ENCODE measurements at places on chromosomes 13 and 19. TPM values are rescaled to one million over a fixed set of nuclear protein-coding genes. Genes with fewer than 3 reads are reported as not detected.

DNA sequence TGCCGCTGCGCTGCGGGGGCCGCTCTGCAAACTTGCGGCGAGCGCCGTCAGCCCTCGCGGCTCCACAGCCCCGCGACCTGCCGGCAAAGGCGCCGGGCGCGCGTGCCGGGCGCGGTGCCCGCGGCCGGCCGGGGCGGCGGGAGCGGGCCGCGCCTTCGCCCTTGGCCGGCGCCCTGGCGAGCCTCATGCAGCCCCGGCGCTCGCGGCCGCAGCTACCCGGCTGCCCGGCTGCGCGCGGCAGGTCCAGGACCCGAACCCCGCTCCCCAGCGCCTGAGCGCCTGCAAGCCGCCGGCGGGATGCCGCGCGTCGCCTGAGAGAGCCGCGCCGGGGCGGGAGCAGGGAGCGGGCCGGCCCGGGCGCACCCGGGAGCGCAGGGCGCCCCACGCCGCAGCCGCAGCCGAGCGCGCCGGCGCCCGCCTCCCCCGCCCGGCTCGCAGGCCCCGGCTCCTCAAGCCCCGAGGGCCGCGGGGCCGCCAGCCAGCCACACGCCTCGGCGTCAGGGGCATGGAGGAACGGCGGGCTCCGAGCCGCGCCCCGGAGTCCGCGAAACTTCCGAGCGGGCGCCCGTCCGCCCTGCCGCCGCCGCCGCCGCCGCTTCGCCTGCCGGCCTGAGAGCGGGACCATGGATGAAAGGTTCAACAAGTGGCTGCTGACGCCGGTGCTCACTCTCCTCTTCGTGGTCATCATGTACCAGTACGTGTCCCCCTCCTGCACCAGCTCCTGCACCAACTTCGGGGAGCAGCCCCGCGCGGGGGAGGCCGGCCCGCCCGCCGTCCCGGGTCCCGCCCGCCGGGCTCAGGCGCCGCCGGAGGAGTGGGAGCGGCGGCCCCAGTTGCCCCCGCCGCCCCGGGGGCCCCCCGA lies 564 bp downstream of the HS6ST3 start:
- DNase-seq = no peak

GRCh38 chr19:9799162-9799561 lies 19.7 kb downstream of the FBXL12 start:
- DNase-seq = no peak

DNA sequence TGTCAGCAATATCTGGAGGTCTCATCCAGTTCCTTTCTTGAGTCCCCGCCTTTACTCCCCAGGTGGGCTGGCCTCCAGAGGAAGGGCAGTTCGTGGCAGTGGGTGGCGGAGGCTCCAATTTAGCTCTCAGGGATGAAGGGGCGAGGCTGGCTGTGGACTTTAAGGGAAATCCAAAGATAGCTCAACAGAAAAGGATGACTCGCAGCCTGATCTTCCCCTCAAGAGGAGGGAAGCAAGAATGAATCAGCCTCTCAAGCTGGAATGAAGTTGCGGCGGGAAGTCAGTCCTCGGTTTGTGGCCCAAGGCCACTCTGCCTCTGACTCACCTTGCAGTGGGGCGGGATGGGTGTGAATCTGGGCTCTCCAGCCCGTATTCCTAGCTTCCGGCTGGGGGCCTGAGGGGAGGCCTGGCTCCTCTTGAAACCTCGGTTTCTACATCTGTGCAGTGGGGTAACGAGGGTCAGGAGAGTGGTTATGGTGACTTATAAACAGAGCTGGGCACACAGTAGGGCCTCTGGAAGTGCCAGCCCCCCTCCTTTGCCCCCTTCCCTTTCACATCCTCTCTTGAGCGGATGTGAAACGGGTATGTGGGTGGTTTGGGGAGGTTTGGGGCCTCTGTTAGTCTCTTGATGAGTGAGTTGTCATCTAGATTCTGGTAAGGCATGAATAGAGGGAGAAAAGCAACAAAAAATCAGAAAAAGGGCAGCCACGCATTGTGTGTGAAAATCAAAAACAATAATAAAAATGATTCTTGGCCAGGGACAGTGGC lies 10.5 kb upstream of the SMG9 start:
- DNase-seq = no peak

Gene ZNF534
- polyA plus RNA-seq = 0.62 TPM

DNA sequence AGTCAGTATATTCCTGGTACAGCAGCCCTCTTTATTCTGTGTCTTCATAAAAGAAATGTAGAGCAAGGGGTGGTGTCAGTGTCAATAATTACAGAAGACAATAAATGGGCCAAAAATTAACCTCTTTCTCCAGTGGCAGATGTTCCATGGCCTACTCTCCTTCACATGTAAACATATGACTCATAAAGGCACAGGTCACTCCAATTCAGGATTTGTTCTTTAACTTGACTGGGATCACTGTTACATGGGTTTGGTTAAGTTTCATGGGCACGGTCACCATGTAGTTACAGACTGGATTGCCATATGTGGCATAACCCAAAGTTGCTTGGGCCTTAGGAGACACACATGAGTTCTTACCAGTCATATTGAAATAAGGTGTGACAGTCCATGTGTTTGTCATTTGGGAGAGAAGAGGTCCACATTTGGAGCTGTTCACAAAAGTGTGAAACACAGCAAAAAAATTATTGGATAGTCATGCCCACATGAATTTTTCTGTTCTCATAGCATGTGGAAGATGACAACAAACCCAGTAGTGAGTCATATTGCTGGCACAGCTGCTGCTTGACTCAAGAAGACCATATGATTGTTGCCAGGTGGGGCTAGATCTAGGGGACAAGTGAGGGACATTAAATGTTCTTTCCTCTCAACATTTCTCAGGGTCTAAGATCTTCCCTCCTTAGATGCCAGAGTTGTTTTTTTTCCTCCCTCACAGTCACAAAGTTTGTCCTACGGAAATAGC lies 68.1 kb upstream of the HTR2A start:
- no peak for DNase-seq

DNA sequence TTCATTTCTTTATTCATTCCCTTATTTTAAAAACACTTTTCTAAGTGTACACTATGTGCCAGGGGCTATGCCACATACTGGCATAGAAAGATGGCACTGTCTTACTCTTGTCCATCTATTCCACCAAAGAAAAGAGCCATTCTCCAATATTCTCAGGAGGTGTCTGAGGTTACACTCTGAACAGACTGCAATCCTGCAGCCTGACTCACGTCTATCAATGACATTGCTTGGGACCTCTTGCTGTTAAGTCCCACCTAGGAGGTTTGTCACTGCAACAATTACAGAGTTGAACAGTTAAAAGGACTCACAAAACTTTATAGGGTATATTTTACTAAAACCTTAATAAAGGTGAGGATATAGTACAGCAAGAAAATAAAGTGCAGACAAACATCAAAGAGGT lies 512.9 kb upstream of the HTR2A start:
- no peak for DNase-seq

GRCh38 chr13:73945382-73945781 lies 188.8 kb downstream of the KLF12 start:
- no peak for DNase-seq

- DNase-seq = no peak
Measured at GRCh38 chr19:44623626-44624025, 10.3 kb downstream of the IGSF23 start.

Measured in right renal cortex interstitium (tissue), 3 donors.